ENCODE measurements at places on chromosomes 1 and 21.

- DNase-seq, result no peak
Measured at GRCh38 chr21:31497914-31498313, 153.9 kb upstream of the TIAM1 start.

- no peak for DNase-seq
Measured at GRCh38 chr1:229889031-229889517, 178.0 kb upstream of the GALNT2 start.

DNA sequence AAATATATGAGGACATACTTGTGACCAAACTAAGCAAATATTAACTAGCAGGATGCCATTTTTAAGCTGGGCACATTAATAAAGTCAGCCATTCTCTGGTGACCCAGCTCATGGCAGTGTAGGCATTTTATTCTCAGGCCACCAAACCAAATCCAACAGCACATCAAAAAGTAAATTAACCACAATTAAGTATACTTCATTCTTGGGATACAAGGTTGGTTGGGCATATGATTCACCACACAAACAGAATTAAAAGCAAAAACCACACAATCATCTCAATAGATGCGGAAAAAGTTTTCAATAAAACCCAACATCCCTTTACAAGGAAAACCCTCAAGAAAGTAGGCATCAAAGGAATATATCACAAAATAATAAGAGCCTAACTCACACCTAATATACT lies 101.3 kb downstream of the FAF1 start:
- no peak for DNase-seq

- DNase-seq, result no peak
Measured at GRCh38 chr1:53669621-53670191, 69.3 kb downstream of the GLIS1 start.

- DNase-seq, result no peak
Measured at GRCh38 chr1:95179205-95179986, 54.6 kb upstream of the RWDD3 start.
